Activated CD8-positive, alpha-beta memory T cell treated with anti-CD3 and anti-CD28 coated beads for 1 hour (primary cell): ENCODE measurements at places on chromosomes 12 and 14.

GRCh38 chr14:62665286-62665685, 380.0 kb downstream of the KCNH5 start:
- DNase-seq, result no peak

DNA sequence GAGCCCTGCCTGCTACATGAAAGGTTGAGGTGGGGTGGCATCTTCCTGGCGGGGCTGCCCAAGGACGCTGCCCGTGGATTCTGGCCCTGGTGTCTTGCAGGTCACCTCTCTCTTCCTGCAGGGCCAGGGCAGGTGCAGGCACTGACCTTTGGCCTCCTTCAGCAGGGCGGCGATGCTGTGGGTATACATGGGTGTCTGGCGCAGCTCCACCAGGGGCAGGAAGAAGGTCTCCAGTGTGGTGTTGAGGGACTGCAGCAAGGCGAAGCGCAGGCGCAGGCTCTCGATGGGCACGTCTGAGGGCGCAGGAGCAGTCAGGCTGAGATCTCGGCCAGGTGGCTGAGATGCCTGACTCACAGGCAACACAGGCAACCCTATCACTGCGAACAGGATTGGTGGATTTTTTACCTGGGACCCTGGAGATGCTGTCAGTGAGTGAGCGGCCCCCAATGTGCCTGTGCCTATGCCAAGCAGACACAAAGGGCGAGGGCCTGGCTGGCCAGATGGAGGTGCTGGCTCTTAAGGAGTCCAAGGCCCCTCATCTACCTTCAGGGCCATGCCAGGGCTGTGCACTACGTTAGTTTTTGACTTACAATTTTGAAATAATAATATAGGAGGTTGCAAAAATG, 45.7 kb downstream of the TRAFD1 start:
- no peak for DNase-seq

DNA sequence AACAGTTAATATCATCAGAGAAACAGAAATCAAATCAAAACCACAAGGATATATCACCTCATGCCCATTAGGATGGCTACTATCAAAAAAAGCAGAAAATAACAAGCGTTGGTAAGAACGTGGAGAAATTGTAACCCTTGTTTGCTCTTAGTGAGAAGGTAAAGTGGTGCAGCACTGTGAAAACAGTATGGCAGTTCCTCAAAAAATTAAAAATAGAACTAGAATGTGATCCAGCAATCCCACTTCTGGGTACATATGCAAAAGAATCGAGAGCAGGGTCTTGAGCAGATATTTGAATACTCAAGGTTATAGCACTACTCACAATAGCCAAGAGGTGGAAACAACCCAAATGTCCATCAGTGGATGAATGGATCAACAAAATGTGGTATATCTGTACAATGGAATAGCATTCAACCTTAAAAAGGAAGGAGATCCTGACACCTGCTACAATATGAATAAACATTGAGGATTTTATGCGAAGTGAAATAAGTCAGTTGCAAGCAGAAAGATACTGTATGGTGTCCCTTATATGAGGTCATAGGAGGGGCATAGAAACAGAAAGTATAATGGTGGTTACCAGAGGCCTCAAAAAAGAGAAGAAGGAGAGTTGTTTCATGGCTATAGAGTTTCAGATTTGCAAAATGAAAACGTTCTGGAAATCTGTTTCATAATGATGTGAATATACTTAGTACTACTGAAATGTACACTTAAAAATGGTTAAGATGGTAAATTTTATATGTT, 131.0 kb upstream of the EEA1 start:
- DNase-seq, result no peak

GRCh38 chr12:5567016-5567725, 135.3 kb downstream of the NTF3 start:
- no peak for DNase-seq

GRCh38 chr12:29067430-29067829, 81.6 kb upstream of the FAR2 start:
- no peak for DNase-seq

DNA sequence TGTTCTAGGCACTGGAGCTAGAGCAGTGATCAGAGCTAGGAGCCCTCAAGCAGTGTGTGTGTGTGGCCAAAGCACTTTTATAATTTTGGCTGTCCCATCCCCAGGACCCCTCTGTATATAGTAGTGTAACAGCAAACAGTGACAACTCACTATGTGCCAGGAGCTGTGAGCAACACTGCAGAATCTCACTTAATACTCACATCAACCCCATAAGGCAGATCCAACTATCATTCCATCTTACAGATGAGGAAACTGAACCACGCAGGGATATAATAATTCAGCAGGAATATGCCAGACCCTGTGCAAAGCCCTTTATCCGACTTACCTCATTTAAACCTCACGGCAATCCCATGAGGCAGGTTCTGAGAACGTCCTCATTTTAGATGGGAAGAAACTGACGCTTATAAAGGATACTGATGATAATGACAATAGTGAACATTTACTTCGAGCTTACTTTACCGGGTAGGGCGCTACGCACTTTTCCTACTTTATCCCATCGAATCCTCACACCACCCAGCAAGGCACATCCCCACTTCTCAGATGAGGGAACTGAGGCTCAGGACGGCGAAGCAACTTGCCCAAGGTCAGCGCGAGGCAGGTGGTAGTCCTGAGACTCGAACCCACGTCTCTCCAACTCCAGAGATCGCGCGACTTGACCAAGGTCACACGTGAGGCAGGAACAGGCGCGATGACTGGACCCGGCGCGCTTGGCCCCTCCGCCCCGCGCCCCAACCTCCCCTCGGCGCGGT, 687 bp downstream of the RAB35 start:
- DNase-seq, result no peak

DNA sequence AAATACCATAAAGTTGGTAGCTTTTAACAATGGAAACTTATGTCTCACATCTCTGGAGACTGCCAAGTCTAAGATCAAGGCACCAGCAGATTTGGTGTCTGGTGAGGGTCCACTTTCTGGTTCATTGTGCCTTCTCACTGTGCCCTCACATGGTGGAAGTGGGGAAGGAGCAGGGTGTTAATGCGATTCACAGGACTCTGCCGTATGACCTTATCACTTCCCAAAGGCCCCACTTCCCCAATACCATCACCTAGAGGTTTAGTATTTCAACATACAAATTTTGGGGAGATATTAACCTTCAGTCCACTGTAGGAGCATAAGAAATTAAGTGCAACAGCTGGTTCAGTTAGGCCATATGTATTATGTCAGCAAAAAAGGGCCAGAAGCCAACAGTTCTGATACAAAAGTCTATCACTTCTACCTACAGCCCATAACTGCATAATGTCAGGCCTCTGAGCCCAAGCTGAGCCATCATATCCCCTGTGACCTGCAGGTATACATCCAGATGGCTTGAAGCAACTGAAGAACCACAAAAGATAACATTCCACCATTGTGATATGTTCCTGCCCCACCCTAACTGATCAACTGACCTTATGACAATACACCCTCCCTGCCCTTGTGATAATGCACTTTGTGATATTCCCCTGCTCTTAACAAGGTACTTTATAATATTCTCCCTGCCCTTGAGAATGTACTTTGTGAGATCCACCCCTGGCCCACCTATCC, 24.7 kb downstream of the DDHD1 start:
- DNase-seq, result no peak

GRCh38 chr12:108373111-108373510, 34.0 kb upstream of the CMKLR1 start:
- DNase-seq, result no peak
